Prostate gland (tissue), 2 donors: ENCODE measurements at places on chromosomes 3 and 15. TPM values are rescaled to one million over a fixed set of nuclear protein-coding genes. Genes with fewer than 3 reads are reported as not detected.
A peak's percentile ranks its signal among the peaks of the same experiment; 100 is the strongest.

- DNase-seq, result no peak
Measured at GRCh38 chr3:8746780-8747345, 13.3 kb downstream of the CAV3 start.

The GP9 gene
- total RNA-seq, result not detected

DNA sequence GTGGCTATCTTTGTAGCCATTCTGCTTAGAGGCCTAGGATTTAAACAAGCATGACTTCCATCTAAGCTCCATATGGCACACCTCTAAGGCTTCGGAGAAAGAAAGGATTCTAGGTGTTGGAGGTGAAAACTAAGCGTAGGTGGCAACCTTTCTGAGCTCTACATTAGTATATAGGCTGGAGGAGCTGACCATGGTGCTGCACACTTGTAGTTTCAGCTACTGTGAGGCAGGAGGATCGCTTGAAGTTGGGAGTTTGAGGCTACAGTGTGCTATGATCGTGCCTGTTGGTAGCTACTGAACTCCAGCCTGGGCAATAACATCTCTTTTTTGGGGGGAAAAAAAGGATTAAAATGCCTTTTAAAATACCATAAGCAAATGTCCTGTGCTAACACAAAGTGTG lies 7.4 kb downstream of the EAF1 start:
- no peak for DNase-seq

GRCh38 chr3:100254168-100254777 lies 6.5 kb upstream of the TBC1D23 start:
- peak; percentile 23 for DNase-seq

The ARGFX gene
- not detected for total RNA-seq

The CDC25A gene
- total RNA-seq, result 9.9 TPM

The KLHL40 gene
- total RNA-seq, result 2.9 TPM

The SST gene
- total RNA-seq, result not detected

The INSYN1 gene
- total RNA-seq, result 17.3 TPM

DNA sequence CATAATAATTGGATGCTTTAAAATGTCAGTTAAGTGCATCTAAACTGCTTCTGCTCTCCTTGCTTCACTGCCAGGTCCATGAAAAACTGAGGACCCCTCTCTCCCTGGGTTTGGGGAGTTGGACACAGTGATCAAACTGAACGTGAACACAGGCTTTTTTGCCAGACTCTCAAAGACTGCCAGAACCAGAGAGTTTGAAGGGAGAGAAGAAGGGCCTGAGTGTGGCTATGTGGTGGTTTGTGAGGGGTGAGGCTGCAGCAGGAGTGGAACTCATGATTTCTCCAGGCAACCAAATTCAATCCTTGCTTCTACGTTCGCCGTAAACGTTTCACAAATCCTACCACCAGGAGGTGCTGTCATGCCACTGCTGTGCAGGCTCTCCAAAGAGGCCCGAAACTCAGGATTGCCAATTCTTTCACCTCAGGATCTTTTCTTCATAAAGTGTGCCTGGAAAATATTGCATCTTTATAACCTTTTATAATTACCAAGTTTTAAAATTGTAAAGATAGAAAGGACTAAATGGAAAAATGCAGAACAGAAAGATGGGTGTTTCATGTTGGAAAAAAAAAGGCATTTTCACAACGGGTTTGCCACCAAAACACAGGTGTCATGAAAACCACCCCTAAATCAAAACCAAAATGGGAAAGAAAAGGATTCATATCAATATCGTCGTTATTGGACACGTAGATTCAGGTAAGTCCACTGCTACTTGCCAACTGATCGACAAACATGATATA lies 19.7 kb downstream of the TM4SF4 start:
- peak; percentile 38 for DNase-seq

DNA sequence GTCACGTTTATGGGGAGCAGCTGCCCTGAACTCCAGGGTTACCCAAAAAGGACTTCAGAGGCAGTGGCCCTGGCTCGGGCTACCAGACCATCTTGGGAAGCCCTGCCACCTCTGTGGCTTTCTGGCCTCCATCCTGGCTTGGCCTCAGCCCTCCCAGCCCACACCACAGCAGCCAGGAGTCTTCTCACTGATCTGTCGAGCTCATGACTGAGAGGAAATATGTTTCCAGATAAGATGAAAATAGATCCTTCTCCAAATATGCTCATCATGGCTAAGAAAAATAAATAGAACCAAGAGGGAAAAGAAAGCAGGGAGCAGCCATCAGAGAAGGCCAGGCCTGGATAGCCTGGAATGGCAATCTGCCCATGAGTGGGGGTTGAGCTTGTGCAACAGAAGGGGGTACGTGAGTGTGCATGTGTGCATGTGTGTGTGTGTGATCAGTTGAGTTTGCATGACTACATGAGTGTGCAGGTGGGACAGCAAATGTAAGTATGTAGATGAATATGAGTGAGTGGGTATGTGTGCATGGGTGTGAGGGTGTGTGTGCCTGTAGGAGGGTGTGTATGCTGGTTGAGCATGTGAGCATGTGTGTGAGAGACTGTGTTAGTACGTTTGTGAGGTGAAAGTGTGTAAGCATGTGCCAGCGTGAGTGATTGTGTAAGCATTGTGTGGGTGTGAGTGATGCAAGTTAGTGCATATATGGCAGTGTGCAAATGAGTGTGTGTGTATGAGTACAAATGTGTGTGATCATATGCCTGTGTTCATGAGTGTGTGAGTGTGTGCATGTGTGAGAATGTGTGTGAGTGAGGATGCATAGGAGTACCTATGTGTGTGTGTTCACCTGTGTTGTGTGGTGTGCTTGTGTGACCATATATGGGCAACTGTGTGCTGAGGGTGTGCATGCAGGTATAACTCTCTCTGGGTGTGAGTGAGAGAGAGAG lies 9.9 kb upstream of the RFT1 start:
- DNase-seq, result no peak

- no peak for DNase-seq
Measured at GRCh38 chr15:92164327-92165000, 229.2 kb upstream of the ST8SIA2 start.

The EFCC1 gene
- total RNA-seq, result 1.8 TPM

The ASB14 gene
- total RNA-seq, result not detected

The GATA2 gene
- 275 TPM for total RNA-seq

GRCh38 chr3:167899093-167899492 lies 163.6 kb downstream of the SERPINI1 start:
- no peak for DNase-seq

- DNase-seq, result peak; percentile 39
Measured at GRCh38 chr15:42084465-42085235, 9.7 kb downstream of the PLA2G4D start.

- DNase-seq, result no peak
Measured at GRCh38 chr3:66934041-66934440, 64.1 kb upstream of the KBTBD8 start.

DNA sequence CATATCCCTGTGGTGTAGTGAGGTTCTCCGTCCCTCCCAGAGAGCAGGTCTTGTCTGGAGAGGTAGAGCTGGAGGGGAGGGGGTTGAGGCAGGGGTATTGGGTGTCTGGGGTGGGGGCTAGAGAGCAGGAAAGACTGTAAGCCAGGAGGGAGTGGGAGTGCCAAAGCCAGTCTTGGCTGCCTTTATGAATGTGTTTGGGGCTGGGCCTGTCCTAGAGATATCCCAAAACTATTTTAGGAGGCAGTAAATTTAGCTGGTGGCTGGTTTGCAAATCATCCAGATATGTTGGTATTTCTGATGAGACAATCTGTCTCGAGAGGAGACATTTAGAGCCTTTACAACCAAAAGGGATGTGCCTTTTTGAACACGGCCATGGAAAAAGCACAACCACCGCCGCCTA lies 166.6 kb downstream of the TLE3 start:
- DNase-seq, result no peak
